NCI-H1436 (cell line): ENCODE measurements at places on chromosomes 16 and 17.
A peak's percentile ranks its signal among the peaks of the same experiment; 100 is the strongest.

GRCh38 chr16:89720813-89721545, at the start of the genes VPS9D1 and ZNF276:
VPS9D1 (minus strand) TSS chr16:89720898; CDS start chr16:89720861, 37 bp downstream.
ZNF276 (plus strand) TSS chr16:89721537; CDS start chr16:89721641, 104 bp downstream.
- DNase-seq, result peak; percentile 81

DNA sequence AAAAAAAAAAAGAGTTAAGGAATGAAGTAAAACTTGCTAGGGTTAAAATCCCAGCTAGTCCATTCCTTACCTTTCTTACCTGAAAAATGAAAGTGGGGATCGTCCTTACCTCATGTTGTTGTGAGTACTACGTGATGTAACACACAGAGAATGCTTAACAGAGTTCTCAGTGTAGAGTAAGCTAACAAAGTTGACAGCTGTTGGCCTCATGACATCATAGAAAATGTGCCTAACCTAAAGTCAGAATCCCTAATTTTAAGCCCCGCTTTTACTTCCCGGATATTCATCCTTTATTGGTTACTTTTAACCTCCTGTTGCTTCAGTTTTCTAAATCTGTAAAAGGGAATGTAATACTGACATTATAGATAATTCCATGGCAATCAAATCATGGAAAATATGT, 505.8 kb upstream of the HSBP1 start:
- DNase-seq, result no peak

DNA sequence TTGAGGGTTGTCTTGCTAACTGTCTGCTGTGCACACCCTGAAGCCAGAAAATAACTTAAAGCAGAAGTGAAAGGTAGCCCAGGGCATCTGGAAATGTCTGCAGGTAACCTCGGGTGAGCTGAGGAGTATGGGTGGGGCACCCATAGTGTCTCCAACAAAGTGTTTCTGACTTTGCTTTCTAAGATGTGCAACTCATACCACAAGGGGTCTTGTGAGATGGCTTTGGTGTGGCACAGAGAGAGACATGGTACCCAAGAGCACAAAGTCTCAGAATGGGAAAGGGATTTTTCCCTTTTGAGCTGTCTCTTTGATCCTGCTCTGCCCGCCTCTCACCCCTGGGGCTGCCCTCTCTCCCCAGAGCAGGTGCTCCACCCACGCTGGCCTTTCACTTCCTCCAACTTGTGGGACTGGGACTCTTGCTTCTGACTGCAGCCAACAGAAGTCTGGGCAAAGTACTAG, 6.9 kb downstream of the CHD9 start:
- DNase-seq, result no peak

DNA sequence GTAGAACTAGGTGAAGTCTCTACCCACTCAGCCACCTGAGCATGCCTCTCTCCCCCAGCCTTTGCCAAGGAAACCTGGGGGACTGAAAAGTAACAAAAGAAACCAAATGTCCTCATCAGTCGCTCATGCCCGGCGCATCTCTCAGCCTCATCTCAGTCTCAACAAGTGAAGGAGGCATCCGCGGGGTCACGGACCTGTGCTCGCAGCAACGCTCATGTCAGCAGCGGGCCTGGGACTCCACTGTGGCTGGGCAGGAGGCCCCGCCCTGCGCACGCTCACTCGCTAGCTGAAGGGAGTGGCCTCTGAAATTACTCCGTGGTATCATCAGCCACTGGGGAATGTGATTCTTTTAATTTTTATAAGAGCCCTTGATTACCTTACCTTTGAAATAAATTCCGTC, 31.3 kb downstream of the MAP1LC3B start:
- no peak for DNase-seq

DNA sequence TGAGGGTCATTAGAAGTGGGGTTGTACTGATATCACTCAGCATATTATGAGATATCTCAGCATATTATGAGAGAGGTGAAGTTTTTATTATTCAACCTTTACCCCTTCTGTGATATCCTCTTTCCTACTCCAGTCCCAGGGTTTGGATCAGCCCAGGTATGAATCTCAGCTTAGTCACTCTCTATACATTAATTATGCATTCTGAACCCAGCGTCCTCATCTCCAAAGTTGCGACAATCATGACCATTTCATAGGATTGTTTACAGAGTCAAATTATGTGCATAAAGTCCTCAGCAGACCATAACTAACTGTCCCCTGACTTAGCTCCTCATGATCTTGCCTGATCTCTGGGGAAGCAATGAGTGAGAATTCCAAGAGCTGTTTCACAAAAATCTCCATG, 20.5 kb upstream of the BLMH start:
- no peak for DNase-seq

GRCh38 chr16:54400261-54400660, 113.7 kb upstream of the IRX3 start:
- no peak for DNase-seq

DNA sequence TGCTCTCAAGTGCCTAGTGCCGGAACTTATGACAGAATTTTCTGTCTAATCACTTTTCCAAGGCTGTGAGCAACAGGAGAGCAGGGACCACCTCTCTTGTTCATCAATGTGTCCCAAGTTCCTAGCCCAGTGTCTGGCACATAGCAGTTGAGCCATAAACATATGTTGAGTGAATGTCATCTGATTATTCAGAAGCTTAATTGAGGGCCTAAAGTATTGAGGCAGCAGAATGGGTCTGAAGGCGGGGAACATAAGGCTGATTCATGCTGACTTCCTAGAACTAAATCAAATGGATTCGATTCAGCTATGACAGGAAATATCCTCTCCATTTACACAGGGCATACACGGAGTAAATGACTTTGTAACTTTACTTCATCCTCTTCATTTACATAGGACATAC, 438.0 kb upstream of the ZFHX3 start:
- DNase-seq, result no peak

- no peak for DNase-seq
Measured at GRCh38 chr17:44251062-44251461, 16.9 kb downstream of the SLC4A1 start.

DNA sequence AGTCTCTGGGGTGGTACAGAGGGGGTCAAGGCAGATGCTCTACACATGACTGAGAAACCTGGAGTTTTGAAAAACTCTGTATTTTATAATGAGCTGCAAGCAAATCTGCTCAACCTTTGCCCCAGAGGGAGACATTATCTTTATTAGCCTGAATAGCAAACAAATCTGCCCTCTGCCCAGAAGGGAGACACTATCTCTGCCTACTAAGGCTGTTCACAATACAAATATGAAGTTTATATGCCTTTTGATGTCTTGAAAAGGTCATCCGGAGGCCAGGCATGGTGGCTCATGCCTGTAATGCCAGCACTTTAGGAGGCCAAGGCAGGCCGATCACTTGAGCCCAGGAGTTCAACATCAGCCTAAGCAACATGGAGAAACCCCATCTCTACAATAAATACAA, 11.0 kb upstream of the XYLT1 start:
- DNase-seq, result no peak

DNA sequence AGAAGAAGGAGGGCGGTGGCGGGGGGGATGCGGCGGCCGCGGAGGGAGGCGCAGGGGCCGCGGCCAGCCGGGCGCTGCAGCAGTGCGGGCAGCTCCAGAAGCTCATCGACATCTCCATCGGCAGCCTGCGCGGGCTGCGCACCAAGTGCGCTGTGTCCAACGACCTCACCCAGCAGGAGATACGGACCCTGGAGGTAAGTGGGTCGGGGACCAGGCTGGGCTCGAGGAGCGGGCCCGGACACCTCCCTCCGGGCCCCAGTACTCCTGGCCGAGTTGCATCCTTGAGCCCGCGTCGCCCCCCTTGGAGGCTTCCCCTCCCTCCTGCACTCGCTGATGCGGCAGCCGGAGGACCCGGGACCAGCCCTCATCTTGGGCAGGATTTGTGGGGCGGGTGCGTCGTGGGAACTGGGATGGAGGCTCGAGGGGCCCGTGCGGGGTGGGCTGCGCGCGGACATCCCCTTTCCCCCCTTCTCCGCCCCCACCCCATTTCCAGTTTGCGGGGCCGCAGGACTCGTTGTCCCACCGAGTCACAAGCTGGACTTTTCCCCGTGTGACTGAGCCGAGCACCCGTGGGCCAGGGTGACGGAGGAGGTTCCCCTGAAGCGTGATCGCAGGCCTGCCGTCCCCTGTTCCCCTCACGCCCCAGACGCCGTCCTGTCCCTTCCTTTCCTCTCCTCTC, 572 bp downstream of the KSR1 start:
- peak; percentile 39 for DNase-seq

- DNase-seq, result no peak
Measured at GRCh38 chr17:70945386-70945785, 776.1 kb downstream of the KCNJ2 start.

- DNase-seq, result no peak
Measured at GRCh38 chr17:66704858-66705520, 129.9 kb upstream of the CACNG5 start.

DNA sequence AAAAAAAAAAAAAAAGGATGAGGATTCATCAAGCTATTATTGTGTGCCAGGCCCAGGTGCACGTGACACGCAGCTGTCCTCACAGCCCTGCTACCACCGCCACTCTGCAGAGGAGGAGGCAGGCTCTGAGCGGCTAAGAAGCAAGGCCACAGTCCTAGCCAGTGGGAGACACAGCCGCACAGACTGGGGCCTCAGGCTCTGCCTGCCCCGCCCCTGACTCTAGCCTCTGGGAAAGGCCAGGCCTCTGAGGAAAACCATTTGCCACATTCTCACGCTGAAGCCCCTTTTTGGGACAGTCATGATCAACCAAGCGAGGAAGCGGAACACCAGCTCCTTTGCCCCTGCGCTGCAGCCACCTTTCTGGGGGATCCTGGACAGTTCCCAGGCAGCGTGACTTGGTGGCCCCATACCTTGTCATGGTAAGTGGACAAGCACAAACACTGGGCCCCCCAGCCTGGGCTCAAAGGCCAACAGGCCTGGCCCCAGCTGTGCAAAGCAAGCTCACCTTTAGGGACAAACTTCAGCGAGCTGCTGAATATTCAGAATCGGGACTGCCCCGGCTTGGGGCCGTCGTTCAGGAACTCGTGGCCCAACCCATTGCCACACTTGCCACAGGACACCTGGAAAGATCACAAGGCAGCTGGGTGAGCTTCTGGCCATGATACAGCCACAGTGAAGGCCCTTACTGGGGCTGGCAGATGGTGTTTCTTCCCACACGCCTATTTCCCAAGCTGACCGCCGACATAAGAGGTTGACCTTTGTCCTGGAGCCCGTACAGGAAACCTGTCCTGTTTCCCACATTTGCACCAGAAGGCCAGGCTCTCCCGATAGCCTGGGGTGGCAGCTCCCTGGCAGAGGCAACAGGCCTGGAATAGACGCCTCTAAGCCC, 2.5 kb downstream of the MSRB1 start:
- DNase-seq, result no peak

GRCh38 chr17:33202021-33202420, 91.1 kb downstream of the ASIC2 start:
- no peak for DNase-seq

DNA sequence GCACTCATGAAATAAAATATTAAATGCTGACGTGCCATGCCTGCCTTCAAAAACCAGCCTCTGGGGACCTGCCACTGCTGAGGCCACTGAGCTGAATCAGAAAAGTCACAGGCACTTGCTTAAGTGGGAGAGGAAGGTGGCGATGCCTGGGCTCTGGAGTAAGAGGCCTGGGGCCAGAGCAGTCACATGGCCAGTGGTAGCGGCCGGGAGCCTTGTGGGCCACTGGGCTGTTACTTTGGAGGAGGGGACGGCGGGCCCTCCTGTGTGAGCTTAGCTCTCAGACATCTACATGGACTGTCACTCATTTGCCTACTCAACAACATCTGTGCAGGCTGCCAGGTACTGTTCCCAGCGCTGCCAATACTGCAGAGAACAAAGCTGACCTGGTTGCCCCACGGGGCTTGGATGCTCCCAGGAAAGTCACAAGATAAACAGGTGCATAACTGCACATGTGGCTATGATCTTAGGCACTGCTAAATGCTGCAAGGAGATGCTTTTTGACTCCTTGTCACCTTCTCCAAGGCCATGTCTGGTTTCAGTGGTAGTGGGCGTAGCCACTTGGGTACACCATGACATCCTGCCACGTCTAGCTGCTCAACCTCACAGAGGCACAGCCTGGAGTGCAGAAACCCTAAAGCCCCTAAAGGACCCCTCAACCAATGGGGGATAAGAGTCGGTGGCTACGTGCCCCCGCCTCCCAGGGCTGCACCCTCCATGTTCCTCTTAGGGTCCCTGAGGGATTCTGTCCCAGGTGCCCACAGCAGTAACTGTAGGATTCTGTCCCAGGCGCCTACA, 11.6 kb downstream of the COTL1 start:
- no peak for DNase-seq

DNA sequence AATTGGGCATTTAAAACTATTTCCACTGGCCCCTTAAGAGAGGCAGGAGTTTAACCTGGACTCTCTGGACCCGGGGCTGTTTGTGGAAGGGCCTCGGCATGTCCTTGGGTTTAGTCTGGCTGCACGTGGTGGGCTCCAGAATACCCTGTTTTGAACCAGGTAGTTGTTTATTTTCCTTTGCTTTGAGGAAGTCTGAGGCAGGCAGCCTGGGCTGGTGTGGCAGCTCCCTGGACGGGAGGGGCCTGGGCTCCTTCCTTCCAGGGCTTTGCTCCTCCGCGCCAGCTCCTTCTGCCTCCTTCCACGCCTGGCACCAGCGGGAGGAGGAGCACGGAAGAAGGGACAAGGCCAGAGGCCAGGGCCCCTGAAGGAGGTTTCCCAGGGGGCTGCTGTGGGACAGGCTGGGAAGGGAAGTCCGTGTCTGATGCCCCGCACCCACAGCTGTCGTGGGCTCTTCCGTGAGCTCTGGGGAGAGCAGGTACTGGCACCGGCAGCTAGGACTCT, 15.5 kb downstream of the BANP start:
- no peak for DNase-seq

GRCh38 chr16:57893559-57894389, 77.2 kb downstream of the CNGB1 start:
- DNase-seq, result no peak

- no peak for DNase-seq
Measured at GRCh38 chr16:29812754-29813643, 1.0 kb downstream of the PRRT2 start.

GRCh38 chr16:86712158-86713009, 134.0 kb downstream of the FOXL1 start:
- no peak for DNase-seq

DNA sequence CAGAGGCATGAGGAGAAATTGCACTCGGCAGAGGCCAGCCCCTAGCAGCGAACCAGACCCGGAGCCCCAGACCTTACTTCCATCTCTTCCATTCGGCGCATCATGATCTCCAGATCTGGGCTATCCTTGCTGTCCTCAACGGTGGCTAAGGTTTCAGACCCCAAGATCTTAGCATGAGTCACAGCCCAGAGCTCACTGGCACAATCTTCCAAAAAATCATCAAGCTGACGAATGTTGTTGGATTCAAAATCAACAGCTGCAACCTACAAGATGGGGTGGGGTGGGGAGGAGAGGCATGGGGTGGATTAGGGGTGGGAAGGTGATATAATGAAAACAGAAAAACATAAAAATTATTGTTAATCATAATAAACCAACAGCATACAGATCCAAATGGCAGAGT, 39.7 kb upstream of the PITPNM3 start:
- no peak for DNase-seq

DNA sequence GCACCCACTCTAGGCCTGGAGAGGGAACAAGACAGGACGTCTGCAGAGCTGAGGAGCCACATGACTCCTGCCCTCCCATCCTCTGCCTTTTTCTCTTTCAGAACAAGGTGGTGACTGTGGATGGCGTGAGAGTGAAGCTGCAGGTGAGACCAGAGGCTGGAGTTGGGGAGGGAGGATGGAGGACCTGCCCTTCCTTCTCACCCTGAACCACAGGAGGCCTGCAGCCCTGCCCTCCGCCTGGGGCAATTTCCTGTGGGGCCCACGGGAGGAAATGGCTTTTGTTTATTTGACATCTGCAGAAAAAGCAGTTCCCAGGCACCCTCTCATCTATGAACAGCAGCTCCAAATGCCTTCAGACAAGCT, 5.1 kb downstream of the RAB37 start:
- DNase-seq, result no peak

- DNase-seq, result no peak
Measured at GRCh38 chr17:19262650-19263631, 25.8 kb downstream of the EPN2 start.
